Heart left ventricle (tissue), 16 donors: ENCODE measurements at places on chromosomes 3 and 15. TPM values are rescaled to one million over a fixed set of nuclear protein-coding genes. Genes with fewer than 3 reads are reported as not detected.

DNA sequence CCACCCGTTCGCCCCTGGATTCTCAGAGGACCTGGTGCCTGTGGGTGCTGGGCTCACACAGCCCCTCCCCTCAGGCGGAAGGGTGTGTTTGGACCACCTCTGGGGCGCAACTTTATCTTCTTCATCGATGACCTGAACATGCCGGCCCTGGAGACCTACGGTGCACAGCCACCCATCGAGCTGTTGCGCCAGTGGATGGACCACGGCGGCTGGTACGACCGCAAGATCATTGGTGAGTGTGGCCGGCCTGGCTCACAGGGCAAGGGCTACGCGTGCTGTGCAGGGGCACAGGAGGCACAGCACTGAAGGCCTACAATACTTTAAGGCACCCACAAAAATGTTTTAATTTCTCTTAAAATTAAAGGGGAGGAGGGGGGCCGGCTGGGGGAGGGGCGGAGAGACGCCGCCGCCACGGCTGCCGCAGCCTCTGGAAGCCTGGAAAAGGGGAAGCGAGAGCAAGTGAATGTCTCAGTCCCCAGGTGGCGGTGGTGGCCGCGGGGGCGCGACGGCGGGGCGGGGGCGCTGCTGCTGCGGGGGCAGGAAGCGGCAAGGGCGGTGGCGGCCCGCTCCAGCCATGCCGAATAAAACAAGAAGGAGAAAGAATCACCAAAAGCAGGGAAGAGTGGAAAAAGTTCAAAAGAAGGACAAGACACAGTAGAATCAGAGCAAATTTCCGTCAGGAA lies 56.8 kb downstream of the DNAH1 start:
- DNase-seq = peak; percentile 49

DNA sequence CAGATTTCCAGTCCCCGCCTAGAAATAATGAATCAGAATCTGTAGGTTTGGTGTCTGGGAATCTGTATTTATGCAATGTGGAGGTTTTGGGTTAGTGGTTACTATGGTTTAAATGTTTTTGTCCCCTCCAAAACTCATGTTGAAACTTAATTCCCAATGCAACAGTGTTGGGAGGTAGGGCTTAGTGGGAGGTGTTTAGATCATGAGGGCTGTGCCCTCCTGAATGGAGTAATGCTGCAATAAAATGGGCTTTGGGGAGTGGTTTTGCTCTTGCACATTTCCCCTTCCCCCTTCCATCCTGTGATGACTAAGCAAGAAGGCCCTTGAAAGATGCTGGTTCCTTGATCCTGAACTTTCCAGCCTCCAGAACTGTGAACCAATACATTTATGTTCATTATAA lies 9.2 kb upstream of the RFC4 start:
- no peak for DNase-seq

DNA sequence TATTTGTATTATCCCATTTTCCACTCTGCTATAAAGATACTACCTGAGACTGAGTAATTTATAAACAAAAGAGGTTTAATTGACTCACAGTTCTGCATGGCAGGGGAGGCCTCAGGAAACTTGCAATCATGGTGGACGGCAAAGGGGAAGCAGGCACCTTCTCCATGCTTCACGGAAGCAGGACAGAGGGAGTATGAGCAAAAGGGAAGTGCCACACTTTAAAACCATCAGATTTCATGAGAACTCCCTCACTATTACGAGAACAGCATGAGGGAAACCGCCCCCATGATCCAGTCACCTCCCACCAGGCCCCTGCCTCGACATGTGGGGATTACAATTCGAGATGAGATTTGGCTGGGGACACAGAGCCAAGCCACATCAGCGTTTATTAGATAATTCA lies 172.8 kb downstream of the NR2F2 start:
- DNase-seq = no peak

DNA sequence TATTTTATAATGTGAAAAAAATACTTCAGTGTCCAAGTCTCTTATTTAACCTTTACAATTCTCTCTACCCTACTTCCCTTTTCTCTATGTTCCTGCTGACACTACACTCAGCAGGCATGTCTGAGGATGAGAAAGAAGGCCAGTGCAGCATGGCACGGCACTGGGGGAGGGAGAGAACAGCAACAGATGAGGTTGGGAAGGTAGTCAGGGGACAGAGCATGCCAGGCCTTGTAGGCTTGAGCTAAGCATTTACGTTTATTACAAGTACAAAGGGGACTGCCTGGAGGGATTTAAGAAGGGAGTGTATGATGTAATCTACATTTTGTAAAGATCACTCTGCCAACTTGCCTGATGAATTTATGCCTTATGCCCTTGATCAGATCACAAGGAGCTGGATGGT lies 117.3 kb upstream of the WNT5A start:
- no peak for DNase-seq

GRCh38 chr15:39700375-39700700 lies 82.3 kb downstream of the FSIP1 start:
- DNase-seq = no peak

LMOD3 gene
- 116 TPM for total RNA-seq

GSK3B gene
- total RNA-seq = 39.4 TPM

UBAP1L gene
- total RNA-seq = 1.8 TPM

ROPN1 gene
- 0.67 TPM for total RNA-seq

GOLGA8G gene
- not detected for total RNA-seq
